ENCODE measurements at places on chromosomes 2 and 18.

DNA sequence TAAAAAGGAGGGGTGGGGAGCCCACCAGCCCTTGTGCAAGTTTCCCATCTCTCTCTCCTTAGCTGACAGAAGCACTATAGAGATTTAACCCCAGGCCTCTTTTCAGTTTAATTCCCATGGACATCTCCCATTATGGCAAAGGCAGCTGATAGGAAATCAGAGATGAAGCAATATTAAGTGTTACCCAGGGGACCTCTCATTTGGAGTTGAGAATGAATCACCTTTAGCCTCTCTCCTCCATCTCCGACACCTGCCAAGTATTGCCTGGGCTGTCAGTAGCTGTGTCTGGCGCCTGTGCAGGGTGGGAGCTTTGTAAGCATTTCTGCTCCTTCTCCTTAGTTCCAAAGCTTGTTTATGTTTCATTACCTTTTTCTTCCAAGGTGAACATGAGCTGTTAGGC is 109.0 kb downstream of the AQP4 start:
- DNase-seq, result no peak

- no peak for DNase-seq
Observed at GRCh38 chr2:88621432-88621831, 5.8 kb downstream of the EIF2AK3 start.

DNA sequence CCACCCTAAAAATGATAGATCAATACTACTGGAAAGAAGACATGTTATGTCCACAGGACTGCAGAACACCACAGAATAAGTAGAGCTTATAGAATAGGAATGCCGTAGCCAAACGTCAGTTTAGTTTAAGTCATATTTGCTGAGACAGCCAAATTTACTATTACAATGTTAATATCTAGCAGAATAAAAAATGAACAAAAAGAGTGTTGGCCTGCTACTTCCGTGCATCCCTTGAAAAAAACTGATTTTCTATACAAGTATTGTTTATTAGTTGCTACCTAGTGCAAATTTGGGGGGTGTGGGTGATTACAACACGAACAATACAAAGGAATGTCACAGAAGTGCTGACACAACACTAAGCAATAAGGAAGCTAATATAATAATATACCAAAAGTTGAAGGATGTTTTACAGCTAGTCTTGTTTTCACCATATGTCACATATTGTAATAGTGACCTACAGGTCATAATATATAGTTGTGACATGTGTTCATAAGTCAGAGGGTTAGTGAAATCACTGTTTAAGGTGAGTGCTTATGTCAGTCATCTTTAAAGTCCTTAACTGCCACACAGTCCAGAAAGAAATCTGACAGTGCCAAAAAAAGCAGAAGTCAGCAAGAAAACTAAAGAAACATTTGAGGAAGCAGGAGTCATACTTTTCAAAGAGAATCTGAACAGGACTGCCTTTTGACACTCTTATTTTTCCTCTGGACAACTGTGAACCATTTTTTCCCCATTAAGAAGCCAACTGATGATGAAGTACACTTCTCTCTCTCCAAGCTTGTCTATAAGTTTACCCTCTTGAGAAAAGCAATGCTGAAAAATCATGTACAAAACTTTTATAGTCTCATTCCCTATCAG is 376.4 kb downstream of the ZEB2 start:
- DNase-seq, result no peak

- DNase-seq, result no peak
Observed at GRCh38 chr2:69623236-69623635, 20.3 kb downstream of the AAK1 start.

- DNase-seq, result no peak
Observed at GRCh38 chr2:219417374-219417773, 803 bp upstream of the DES start.

DNA sequence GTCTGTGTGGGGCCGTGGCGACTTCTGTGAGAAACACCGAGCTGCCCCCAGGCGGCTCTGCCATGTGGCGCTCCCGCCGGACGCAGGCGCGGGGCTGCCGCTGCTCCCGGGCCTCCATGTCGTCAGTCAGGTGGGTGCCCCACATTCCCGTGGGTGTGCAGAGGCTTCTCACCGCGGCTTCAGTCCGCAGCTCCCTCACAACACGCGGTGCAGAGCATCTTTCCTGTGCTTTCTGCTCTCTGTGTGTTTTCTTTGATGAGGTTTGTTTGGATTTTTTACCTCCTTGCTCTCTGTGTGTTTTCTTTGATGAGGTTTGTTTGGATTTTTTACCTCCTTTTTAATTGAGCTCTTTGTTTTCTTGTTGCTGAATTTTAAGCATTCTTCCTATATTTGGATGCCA is 13.0 kb downstream of the AQP12A start:
- no peak for DNase-seq

DNA sequence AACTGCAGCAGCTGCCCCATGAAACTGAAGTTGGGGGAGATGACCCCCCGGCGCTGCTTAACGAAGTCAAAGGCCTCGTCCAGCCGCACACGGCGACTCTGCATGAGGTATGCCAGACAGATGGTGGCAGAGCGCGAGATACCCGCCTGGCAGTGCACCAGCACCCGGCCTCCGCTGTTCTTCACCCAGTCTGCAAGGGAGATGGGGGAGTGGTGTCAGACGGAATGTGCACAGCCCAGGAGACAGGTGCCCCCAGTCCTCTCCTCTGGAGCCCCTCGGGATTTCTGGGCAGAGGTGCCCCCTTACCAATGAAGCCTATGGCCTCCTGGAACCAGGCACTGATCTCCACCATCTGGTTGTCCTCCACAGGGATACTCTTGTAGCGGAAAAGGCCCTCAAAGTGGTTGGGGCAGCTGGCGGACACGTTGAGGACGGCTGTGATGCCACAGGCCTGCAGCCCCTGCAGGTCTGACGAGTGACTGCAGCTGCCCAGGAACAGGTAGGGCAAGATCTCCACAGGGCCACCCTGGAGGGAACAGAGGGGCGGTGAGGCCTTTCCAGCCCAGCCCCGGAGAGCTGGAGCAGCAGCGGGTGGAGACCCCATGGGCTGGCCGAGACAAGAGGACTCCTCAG is 1.3 kb downstream of the DUSP2 start:
- no peak for DNase-seq

DNA sequence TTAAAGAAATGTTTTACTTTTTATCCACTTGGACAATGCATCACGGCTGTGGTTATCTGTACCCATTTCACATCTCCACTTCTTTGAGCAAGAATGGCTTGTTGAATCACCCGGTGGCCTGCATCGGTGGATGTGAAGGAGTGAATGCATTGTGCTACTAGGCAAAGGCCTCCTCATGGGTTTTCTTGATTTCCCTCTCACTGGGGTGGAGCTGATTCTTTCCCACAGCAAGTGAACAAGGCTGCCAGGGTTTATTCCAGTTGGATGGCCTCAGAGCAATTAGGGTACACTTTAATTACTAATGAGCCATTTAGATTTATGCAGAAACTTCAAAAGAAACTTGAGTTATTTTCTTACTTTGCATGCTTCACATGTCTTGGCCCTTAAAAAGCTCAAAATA is 387.1 kb downstream of the RND3 start:
- DNase-seq, result no peak

DNA sequence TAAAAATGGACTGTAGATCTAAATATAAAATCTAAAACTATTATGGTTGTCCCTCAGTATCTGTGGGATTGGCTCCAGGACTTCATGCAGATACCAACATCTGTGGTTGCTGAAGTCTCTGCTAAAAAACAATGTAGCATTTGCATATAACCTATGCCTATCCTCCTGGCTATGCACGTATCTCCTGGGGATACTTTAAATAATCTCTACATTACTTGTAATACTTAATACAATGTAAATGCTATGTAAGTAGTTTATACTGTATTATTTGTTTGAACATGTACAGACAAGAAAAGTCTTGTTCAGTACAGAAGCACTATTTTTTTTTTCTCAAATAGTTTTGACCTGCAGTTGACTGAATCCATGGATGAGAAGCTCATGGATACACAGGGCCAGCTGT is 134.9 kb downstream of the ZAP70 start:
- no peak for DNase-seq

DNA sequence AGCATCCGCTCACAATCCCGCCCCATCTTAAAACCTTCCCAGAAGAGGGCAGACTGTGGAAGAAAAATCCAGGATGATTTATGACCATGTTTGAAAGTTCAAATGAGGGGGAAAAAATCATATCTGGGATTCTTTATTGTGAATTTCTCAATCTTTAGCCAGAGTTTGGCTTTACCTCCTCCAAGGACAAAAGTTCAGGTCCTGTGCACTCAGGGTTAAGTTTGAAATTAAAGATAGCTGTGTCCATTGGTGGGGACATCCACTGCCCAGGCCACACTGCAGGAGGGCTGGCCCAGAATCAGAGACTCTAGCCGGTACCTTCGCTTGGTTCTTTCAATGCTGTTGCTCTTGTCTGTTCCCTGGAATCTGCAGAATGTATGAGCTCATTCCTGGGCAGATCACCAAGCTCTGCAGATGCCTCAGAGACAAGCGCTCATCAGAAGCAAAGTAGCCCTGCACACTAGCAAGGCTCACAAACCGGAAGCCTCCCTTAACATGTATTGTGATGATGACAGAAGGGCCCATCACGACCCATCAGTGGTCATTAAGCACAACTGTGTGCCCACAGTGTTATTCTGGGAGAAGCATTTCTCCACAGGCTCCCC is 375.3 kb upstream of the KLHL29 start:
- no peak for DNase-seq

- no peak for DNase-seq
Observed at GRCh38 chr2:180571559-180571958, 408.8 kb upstream of the UBE2E3 start.

DNA sequence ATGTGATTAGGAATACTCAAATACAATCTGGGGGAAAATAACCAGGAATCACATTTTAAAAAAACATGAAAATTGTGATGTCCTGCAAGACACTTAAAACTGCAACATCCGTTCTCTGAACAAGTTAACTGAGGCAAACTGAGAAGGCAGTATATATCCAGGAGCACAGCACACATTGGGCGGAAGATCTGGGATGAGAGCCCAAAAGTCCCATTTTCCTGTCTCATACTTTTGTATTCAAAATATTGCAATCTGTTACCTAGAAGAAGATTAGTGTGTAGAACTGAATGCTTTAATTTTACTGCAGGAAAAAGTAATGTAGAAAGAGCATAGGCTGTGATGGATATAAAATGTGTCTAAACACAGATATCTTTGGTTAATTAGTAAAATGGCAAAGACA is 276.8 kb upstream of the FANCL start:
- no peak for DNase-seq

DNA sequence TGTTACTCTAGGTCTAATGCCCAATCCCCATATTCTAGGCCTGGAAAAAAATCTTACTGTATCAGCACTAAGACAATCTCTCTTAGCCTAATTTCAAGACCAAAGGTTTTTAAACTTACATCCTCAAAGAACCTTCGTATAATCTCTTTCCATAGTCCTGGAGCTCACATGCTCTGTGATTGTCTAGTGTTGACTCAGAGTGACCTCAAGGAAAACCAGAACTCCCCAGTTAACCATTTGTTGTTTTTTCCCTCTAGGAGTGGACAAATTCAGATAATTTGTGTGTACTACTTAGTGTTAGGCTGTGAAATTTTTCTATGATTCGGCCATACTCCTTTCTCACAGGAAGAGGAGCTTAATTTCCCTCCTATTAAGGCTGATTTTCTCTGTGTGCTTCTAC is 536.1 kb downstream of the SLC4A3 start:
- DNase-seq, result no peak

GRCh38 chr2:179581605-179582004 is 279.8 kb downstream of the ZNF385B start:
- no peak for DNase-seq

GRCh38 chr2:214543386-214543955 is 132.6 kb downstream of the VWC2L start:
- DNase-seq, result no peak

- DNase-seq, result no peak
Observed at GRCh38 chr2:219570194-219570923, 980 bp downstream of the OBSL1 start.

DNA sequence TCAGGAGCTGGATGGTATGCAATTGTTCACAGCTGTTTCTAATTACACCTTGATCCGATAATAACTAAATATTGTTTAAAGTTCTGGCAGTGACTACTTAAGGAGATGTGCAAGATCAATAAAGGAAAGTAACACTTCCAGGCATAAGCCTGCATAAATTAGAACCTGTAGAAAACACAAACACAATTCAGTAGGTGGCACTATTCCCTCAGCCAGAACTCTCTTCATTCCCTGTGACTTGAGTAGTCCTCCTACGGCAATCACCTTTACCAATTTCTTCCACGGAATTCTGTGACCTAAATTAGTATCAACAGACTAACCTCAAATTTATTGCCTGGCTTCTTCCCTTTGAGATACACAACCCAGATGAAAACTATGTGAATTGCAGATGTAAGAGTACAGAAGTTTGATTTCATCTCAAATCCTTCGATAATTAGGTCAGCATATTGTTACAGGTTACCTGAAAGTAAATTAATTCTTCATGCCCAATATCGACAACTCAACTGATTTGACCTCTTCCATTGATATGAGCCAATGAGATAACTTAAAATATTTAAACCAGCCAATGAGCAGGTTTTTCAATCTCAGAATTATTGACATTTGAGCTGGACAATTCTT is 137.8 kb downstream of the PID1 start:
- DNase-seq, result no peak

DNA sequence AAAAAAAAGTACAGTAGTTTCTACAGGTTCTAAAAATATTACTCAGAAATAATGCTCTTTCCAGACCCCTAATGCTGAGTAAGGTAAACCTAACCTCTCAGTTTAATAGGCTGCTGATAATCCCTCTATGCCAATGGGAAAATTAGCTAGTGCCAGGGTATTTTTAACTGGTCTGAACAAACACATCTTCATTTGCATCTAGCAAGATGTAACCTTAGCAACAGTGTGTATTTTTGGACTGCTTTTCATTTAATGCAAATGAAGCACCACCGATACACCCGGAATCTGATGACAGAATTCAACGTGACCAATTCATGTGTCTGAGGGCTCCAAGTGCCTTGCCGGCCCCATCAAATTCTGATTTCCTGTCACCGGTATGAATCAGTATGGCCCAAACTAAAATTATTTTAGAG is 47.4 kb upstream of the CYRIA start:
- no peak for DNase-seq

DNA sequence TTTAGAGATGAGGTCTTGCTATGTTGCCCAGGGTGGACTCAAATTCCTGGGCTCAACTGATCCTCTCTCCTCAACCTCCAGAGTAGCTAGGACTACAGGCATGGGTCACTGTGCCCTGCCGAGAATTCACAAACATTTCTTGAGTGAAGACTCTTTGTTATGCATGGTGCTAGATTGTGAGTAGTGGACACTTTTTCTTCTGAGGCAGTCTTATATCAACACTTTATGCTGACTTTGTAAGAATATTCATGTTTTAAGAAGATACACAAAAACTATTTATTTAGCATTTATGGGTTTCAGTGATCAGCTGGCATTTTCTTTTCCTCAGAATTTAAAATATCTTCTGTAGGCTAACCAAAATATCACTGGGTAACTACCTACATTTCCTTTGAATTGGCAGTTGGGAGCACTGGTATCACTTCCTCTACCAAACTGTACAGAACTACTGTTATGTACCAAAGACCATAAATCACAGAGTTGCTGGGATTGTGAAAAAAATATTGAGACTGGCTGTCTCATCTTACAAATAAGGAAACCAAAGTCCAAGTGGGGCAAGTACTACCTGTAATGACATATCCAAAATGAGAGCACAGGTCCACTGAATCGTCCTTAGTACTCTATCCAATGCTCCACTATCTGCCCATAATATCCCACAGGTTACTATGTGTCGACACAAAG is 34.0 kb downstream of the DOCK10 start:
- DNase-seq, result no peak

Measured in stimulated activated CD8-positive, alpha-beta memory T cell treated with anti-CD3 and anti-CD28 coated beads, Interleukin-15, amount 100 ng/mL, for 1 hour (primary cell).